Hippocampal formation (tissue), 2 donors: ENCODE measurements at places on chromosomes 3 and 15.

DNA sequence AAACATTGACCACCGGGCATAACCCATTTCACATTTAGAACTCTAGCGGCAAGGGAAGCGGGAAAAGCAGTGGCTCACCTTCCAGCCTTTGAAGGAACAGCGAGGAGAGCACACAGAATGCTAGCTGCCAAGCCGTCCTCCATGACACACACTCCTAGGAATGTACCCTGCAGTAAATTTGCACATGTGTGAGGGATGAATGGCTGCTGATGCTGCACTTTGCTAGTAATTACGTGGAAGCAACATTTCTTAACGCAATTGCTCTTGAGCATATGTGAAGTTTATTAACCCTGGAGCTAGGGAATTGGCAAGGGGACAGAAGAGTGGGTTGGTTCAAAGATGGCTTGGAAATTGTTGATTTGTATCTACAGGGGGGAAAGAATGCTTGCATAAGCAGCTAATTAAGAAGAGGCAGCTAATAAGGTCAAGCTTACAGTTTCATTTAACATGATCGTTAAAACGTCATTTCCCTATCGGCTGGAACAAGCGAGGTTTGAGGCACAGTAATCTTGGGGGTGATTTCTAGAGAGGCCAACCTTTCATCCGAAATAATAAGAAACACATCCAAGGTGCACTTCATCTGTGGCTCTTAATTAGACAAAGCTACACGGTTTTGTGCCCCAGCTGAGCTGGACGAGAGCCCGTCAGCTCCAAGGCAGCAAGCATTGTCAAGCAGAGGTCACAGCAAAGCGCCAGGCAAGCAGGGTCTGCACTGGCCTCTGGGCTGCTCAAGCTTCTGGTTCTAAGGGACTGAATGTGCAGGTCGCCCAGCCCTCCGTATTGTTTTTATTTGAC, 123.4 kb downstream of the CHSY1 start:
- DNase-seq, result no peak

DNA sequence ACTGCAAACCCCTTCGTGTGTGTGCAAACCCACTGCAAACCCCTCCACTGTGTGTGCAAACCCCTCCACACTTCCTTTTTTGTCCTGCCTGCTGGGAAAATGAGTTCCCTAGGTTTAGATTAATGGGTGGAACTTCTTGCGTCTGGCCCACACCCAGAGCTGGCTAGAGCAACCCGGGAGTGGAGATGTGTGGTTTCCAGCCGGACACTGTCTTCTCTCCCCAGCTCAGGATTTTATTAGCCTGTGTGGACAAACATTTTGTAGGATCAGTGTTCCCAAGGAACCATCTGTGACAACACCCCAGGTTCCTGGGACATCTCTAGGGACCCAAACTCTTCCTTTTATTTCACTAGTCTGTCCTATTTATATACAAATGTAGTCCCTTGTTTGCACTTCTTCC, 9.6 kb upstream of the LRRK1 start:
- no peak for DNase-seq

DNA sequence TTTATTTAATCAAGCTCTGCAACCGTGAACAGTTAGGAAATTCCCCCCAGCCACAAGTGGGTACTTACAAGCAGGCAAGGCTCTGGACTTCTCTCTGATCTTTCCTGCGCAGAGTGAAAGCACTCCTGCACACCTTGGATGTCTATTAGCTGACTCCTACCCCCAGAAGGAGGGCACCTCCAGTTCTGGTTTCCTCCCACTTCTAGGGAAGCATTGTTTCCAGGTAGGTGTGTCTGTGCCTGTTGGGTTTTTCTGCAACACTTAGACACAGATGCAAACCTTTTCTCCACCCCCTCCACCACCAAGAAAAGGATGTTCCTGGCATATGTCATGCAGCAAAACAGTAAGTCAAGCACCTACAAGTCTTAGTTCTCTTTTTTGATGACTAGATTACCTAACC, at the start of gene ZBED2:
Gene ZBED2 (minus strand): TSS at position 115 of the 400 bp plus-strand sequence. CDS start 1,145 bp downstream, outside the sequence.
- no peak for DNase-seq

DNA sequence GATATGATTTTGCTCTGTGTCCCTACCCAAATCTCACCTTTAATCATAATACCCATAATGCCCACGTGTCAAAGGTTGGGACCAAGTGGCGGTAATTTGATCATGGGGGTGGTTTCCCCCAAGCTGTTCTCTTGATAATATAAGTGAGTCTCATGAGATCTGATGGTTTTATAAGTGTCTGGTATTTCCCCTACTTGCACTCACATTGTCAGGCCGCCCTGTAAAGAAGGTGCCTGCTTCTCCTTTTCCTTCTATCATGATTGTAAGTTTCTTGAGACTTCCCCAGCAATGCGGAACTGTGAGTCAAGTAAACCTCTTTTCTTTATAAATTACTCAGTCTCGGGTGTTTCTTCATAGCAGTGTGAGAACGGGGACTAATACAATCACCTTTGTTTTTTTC, 279.8 kb downstream of the ARPP21 start:
- DNase-seq, result no peak

DNA sequence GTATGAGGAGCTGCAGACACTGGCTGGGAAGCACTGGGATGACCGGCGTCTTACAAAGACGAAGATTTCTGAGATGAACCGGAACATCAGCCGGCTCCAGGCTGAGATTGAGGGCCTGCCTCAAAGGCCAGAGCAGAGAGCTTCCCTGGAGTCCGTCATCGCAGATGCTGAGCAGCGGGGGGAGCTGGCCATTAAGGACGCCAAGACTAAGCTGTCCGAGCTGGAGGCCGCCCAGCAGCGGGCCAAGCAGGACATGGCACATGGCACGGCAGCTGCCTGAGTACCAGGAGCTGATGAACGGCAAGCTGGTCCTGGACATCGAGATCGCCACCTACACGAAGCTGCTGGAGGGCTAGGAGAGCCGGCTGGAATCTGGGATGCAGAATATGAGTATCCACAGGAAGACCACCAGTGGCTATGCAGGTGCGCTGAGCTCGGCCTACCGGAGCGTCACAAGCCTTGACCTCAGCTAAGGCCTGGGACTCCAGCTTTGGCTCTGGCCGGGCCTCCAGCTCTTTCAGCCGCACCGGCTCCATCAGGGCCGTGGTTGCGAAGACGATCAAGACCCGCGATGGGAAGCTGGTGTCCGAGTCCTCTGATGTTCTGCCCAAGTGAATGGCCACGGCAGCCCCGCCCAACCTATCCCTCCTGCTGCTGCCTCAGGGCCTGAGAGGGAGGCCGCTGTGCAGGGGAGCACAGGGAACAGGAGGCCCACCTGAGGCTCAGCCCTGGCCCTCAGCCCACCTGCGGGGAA, 9.2 kb upstream of the SHC4 start:
- no peak for DNase-seq

DNA sequence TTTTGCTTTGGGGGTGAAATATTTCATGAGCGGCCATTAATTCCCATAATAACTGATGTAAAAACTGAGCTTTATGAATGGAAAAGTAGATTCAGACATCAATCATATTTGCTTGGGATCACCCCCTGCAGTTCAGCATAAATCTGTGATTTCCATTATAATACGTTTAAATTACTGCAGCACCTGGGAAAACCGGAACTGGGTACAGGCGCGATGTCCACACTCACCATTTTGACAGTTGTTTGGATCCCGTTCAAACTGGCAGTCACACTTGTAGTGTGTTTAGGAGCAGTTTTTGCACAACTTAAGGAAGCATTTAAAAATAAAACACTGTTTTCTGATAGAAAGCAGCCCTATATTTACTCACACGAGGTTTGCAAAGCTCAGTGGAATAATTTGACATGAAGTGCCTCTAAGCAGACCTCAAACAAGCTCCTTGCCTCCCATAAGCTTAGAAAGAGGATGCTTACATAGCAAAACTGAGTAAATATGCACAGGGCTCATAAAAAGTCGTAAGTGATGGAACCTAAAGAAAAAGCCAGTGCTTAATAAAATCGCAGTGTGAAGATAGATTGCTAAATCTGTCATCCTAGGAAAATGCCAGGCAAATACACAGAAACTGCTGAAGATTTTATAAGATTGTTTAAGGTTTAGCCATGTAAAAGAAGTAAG, 377.6 kb downstream of the PTPRG start:
- DNase-seq, result no peak

DNA sequence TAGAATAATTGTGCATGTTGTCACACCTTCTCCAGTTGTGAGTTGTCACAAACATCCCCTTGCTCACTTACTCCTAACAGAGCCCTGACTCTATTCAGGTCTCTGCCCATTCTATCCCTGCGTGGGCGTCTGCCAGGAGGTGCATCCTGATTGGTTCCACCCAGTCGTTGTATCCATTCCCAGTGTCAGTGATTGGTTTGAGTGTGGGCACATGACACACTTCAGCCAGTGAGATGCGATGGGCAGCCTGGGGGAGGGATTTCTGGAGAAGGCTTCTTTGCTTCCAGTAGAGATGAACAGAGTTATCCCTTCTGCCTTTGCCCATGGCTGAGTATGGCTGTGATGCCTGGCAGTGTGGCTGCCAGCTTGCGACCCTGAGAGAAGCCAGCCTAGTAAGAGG, 18.7 kb downstream of the PXYLP1 start:
- DNase-seq, result no peak

DNA sequence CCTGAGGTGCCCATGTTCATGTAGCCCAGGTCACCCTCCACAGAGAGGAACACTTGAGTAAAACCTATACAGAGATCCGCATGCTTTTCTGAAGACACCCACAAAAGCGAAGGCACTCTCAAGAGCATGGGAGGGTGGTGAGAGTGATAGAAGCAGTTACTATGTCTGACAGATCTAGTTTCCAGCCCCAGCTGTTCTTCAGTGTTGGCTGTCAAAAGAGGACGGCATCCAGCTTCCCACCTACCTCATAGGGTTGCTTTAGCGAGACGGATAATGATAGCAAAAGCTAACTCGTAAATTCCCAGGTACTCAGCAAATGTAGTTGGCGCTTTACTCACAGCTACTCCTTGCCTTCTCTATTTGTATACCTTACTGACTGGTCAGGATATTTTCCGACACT, 3.0 kb upstream of the MEX3B start:
- DNase-seq, result no peak

DNA sequence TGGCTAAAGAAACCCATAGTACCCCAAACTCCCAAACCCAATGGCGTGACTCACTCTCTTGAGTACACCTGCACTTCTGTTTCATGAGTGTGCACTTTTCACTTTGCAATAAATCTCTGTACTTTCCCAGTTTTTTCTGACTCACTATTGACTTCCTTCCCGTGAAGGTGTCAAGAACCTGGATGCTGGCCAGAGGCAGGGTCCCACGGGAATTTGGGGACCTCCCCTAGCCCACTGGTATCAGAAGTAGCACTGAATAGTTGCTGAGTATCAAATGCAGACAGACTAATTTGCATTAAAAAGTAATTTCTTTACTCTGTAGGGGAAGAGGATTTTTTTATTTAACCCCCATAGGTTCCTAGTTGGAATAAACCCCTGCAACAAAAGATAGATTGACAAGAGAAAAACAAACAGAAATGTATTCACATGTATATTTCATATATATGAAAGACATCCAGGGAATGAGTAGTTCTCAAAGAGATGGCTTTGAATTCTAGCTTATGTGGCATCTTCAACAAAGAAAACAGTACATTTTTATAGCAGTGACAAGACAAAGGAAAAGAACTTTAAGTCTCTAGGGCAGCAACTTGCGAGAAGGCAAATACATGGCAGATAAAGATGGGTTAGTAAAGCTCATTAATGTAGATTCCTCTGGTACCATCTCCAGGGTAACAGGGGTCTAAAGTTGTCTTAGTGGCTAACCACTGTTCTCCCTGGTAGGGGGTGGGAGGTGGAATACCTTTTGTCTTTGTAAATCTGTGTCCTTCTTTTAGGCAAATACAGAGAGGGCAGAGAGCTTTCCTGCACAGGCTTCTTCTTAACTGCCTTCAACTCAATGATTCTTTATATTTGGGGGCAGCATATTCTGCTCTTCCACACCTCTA, 385.5 kb upstream of the PDZRN3 start:
- no peak for DNase-seq

GRCh38 chr3:18403061-18403460, 22.1 kb downstream of the SATB1 start:
- no peak for DNase-seq
